Caki2 (cell line): ENCODE measurements at places on chromosomes 16 and 17. TPM values are rescaled to one million over a fixed set of nuclear protein-coding genes. Genes with fewer than 3 reads are reported as not detected.

GRCh38 chr16:635573-636205 is 416 bp downstream of the METTL26 start:
- DNase-seq, result no peak

DNA sequence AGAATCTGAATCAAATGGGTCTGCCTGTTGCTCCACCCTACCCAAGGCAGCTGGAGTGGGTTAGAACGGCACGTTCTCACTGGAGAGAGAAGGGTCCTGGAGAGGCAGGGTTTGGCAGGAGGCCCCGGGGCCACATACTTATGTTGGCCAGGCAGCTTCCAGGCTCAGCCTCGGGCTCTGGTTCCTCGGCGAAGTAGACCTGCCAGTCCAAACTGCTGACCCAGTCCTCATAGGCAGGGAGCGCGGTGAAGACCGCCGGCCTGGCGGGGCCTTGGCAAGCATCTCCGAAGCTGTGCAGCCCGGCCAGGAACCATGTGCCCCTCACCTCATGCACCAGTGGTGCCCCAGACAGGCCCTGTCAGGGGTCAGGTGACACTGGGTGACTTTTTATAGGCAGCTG is 4.8 kb downstream of the PRSS53 start:
- DNase-seq, result no peak

- no peak for DNase-seq
These were observed 36.0 kb downstream of the IQCK start for GRCh38 chr16:19753815-19754643.

GRCh38 chr17:40607641-40608040 is 40.0 kb downstream of the SMARCE1 start:
- DNase-seq, result no peak

DNA sequence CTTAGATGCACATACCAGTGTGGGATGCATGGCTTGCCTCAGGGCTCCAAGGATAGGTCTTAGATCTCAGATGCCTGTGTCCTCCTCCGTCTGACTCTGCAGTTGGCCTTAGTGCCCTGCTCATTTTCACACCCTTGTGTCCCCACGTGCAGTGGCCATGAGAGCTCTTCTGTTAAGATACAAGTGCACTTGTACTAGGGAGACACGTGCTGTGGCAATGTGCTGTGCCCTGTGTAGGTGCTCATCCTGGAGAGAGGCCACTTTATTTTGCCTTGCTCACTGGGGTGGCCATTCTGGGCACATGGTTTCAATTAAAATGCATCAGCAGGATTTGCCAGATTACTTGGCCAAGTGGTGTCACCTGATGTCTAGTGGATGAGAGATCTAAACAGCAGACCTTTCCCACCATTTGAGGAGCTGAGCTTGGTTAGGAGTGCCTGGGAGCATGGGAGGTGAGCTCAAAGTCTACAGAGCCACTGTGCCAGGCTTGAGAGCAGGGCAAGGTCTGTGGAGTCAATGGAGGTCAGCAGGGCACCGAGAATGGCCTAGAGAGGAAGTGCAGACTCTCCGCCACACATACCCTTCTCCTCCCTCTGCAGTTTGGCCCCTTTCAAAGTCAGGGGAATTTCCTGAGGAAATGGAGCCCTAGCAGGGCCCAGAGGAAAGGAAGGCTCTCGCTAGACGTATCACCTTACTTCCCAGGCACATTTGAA is 25.2 kb upstream of the SMPD3 start:
- no peak for DNase-seq

DNA sequence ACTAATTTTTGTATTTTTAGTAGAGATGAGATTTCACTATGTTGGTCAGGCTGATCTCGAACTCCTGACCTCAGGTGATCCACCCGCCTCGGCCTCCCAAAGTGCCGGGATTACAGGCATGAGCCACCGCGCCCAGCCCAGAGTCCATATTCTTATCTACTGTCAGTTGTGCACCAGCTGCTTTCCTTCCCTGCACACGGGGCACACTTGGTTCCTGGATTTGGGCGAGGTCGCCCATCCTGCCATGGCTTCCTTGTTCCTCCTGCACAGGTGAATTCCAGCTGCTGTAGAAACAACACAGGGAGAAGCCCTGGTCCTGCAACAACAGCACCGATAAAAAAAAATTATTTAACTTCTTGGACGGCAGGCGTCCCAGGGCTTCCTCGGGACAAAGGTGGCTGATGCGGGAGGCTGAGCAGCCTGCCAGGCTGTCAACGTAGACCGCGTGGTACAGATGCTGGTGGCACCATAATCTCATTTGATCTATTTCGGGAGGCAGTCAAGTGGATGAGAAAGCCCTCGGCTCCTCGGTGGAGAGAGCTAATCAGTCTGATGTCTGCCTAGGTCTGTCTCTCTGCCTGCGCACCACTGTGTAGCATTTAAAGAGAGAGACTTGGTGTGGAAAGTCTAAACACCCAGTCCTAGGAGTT is 19.1 kb downstream of the RGS9 start:
- DNase-seq, result no peak

GRCh38 chr16:70778901-70779309 is 22.1 kb downstream of the VAC14 start:
- peak; percentile 63 for DNase-seq

DNA sequence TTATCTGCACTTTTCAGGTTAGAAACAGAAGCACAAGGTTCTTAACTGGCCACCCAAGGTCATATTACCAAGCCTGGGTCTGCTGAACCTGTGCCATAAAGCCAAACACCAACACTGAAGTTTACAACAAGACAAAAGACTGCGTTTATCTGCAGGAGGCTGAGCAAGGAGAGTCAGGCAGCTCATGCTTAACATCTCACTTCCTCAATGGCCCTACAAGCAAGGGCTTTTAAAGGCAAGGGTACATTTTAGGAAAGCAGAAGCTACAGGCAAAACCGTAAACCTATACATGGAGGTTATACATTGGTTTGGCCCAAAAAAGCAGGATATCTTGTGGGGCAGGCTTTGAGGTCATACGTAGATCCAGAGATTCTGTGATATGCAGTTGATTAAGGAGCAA is 91.2 kb downstream of the GNAO1 start:
- DNase-seq, result no peak

DNA sequence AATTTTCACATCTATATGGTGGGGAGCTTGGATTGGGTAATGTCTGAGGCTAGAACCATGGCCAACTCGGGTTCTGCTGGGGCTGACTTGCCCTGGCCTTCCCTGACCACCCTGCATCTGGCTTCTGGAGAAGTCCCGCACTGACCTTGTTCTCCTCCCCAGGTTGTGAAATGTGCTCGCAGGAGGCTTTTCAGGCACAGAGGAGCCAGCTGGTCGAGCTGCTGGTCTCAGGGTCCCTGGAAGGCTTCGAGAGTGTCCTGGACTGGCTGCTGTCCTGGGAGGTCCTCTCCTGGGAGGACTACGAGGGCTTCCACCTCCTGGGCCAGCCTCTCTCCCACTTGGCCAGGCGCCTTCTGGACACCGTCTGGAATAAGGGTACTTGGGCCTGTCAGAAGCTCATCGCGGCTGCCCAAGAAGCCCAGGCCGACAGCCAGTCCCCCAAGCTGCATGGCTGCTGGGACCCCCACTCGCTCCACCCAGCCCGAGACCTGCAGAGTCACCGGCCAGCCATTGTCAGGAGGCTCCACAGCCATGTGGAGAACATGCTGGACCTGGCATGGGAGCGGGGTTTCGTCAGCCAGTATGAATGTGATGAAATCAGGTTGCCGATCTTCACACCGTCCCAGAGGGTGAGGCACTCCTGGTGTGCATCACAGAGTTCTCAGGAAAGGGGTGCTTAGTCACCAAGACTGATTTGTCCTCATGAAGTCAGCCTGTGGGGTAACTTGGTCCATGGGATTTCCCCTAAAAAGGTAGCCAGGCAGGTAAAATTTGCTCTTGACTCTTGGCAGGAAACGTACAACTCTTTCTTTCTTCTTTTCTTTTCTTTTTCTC is 6.1 kb downstream of the NOD2 start:
- DNase-seq, result no peak

GRCh38 chr16:30748634-30749445 is 615 bp downstream of the PHKG2 start:
- DNase-seq, result peak; percentile 33

DNA sequence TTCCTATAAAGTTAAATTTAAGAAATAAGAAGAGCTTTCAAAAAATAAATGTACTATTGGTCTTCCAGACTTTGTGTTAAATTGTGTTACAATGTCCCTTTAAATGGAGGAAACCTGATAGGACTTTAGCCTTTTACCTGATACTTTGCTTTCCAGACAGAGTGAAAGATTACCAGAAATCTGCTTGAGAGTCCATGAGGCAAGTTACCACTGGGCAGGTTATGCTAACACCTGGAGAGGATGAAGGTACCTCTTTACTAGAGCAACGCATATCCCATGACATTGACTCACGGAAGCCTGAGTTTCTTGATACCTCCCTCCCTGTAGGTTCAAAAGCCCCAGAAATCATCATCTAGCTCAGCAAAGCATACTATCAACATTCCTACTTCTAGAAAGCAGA is 143.9 kb upstream of the C17orf78 start:
- no peak for DNase-seq

- DNase-seq, result peak; percentile 49
These were observed 14.3 kb upstream of the DYNLRB2 start for GRCh38 chr16:80526418-80527061.

- no peak for DNase-seq
These were observed 19.8 kb upstream of the MARCHF10 start for GRCh38 chr17:62827746-62828485.

DNA sequence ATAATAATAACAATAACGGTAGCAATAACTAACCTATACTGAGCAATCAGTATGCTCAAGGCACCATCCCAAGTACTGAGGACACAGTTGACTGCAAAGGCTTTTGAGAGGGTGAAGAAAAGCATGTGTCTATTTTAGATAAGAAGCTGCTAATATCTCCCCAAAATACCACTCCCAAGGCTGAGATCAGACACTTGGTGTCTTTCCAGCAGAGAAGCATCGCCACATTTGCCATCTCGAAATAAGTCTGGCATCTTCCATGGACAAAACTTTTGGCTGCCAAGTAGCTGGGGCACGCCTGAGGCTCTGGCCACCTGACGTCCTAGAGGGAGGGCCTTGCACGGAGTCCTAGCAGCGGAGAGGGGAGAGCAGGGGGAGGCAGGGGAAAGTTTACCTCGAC is 39.0 kb downstream of the ZNF423 start:
- no peak for DNase-seq

DNA sequence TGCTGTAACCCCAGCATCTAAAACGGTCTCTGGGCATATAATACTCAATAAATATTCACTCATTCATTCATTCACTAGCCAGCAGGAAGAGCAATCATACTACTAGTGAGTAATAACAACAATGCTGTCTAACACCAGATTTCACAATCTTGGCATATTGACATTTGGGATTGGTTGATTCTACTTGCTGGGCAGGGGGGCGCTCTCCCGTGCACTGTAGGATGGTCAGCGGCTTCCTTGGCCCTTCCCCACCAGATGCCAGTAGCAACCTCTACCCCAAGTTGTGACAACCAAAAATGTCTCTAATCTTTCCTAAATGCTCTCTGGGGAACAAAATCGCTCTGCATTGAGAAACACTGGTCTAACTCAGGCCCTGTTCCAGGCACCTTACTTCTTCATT is 20.7 kb downstream of the WFDC1 start:
- no peak for DNase-seq

PSMC3IP gene
- 3.4 and 8.6 TPM in 2 replicates for total RNA-seq

KRTAP4-4 gene
- total RNA-seq, result not detected in 2 replicates

ADAMTS18 gene
- total RNA-seq, result not detected in 2 replicates

CDC6 gene
- total RNA-seq, result 60.9 and 68.1 TPM in 2 replicates
